Foreskin keratinocyte (primary cell): ENCODE measurements at places on chromosomes 11 and 22. TPM values are rescaled to one million over a fixed set of nuclear protein-coding genes. Genes with fewer than 3 reads are reported as not detected.

Gene TRPT1
- polyA plus RNA-seq, result 36.3 and 42.1 TPM in 2 replicates

- peak; percentile 74 for DNase-seq
These were observed 88.9 kb downstream of the KCNQ1 start for GRCh38 chr11:2533587-2534133.

DNA sequence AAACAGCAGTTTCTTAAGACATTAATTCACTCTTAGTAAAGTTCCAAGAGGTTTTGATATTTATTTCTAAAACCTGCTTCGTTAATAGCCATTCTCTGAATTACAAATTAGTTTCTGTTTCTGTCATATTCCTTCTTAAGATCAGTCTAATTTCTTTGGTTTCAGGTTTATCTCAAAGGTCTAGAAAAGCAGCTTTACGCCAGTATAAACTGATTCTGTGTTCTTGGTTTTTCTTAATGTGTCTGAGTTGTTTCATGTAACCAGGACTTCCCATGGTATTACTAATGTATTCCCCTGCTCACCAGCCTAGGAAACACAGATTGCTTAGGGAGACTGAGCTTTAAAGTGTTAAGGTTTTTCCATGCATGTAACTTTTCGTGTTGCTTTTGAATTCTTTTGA, 6.8 kb upstream of the ACY3 start:
- no peak for DNase-seq

Gene MMP1
- 27.8 and 43.4 TPM in 2 replicates for polyA plus RNA-seq

- DNase-seq, result no peak
These were observed 2.2 kb upstream of the DDX10 start for GRCh38 chr11:108662700-108663099.

DNA sequence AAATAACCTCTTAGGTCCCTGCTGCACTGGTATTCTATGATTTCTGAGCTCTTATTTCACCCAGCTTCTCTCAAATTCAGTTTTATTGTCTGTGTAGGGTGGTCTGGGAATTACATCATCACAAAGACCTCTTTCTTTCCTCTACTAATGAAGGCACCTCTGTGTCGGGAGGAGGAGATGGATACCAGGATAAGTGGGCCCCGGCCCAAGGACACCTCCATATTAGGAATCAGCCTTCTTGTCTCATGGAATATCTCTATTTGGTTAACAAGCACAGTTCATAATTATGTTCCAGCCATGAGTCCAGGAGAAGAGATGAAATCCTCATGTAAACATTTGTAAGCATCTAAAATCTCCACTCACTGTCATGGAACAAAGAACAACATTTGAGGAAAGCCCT, 9.4 kb downstream of the PARVA start:
- no peak for DNase-seq

Gene C1QTNF5
- 0.03 and 0.07 TPM in 2 replicates for polyA plus RNA-seq

GRCh38 chr22:26097840-26098239, 71.4 kb upstream of the SEZ6L start:
- no peak for DNase-seq

DNA sequence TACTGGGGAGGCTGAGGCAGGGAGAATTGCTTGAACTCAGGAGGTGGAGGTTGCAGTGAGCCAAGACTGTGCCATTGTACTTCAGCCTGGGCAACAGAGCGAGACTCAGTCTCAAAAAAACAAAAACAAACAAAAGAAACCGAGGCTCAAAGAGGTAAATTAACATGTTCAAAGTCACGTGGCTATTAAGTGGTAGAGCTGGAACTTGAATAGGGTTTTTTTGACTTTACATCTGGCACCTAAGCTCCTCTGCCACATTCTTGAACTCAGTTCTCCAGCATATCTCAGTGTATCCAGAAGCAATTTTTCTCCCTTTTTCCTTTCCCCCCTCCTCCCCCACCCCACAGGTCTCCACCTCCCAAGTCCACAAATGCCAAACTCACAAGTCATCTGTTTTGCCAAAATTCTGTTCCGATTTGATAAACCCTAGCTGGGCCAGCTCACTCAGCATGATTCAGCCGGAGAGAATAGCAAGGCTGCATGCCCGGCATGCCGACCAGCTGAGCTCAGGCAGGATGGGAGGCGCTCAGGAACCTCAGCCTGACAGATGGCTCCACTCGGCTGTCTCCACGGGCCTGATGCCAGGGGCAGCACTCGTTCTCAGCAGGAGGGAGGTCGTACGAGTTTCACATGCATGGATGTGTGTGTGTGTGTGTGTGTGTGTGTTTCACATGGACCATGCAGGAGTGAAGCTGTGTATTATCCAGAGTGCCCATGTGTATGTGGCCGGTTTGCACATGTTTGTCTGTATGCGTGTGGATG, 63.2 kb upstream of the RRAS2 start:
- peak; percentile 98 for DNase-seq

GRCh38 chr22:40482886-40483285, 112.5 kb downstream of the SGSM3 start:
- DNase-seq, result peak; percentile 46

DNA sequence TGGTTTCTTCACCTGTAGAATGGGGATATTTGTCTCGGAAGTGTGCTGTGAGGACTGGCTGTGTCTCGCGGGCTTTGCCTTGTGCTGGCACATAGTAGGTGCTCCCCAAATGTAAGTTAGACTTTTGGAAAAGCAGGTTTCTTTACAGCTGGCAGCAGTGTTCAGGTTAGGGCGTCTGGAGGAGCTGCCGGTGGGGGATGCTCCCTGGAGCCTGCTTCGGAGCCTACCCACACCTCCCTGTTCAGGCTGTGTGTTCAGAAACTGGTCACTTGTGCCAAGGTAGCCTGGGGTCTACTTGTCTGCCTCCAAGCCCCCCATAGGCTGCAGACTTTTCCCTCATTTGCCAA, 60.0 kb downstream of the OTOG start:
- DNase-seq, result no peak

DNA sequence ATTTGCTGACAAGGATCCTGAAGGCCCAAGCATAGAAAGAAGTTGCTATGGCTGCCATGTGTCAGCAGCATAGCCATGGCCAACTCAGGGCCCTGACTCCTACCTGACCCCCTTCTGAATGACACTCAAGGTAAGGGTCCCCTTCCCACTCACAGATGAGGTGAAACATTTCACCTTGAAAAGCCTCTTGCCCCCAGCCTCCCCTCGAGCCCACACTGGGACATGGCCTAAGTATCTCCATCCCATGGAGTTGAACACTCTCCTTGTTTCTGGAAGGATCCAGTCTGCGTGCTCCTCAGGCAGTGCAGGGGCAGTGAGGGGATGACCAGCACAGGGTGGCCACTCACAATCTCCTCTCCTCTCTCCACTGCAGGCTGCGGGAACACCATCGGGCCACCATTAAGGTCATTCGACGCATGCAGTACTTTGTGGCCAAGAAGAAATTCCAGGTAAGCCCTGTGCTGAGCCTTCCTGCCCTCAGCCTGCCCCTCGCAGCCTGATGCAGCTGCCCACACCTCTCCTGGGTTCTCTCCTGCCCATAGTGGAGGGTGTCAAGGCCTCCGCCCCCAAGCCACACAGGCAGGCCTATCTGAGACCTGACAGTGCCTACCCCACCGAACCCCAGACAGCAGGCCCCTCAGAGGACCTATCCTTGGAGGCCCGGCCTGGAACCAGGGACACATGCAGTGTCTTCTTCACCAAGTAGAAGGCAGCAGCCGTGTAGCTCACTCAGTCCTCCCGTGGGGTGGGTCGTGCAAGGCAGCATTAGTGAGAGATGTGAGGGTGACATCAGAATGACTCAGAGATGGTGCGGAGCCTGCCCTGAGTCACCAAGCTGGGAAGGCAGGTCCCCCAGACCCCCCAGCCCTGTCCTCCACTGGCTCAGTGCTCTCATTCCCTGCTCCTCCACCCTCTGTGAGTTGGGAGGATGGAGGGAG, 68.9 kb upstream of the KCNQ1OT1 start:
- DNase-seq, result peak; percentile 61

GRCh38 chr11:61698173-61698948, 18.2 kb downstream of the DAGLA start:
- no peak for DNase-seq

Gene OR51B2
- polyA plus RNA-seq, result not detected in 2 replicates

Gene LGR4
- polyA plus RNA-seq, result 5.5 and 9.1 TPM in 2 replicates
